ENCODE measurements at places on chromosomes 1 and 21. TPM values are rescaled to one million over a fixed set of nuclear protein-coding genes. Genes with fewer than 3 reads are reported as not detected.

Gene ESRRG
- polyA plus RNA-seq: 38.0 TPM

DNA sequence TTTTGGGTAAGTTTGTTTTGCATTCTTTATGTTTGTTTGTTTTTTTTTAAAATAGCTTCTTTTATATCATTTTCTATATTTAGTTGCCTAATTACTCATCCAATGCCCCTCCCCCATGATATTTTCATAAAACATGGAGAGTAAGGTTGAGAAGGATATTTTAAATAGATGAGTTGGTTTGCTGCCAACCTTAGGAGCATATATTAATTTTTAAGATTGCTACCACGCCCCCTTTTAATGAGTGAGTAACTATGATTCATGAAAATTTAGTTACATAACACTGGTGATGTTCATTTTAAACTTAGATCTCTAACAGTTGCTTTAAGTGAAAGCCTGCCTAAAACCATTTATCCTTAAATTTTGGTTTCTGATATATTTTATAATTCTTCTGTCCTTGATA lies 18.7 kb downstream of the TMEM50A start:
- no peak for DNase-seq

GRCh38 chr1:2121101-2121691 lies 71.0 kb downstream of the PRKCZ start:
- no peak for DNase-seq

GRCh38 chr1:168897249-168897648 lies 168.2 kb upstream of the DPT start:
- no peak for DNase-seq

GRCh38 chr1:93820554-93821422 lies 58.2 kb downstream of the DNTTIP2 start:
- DNase-seq: no peak

GRCh38 chr1:34885405-34886247 lies 26.1 kb upstream of the SMIM12 start:
- no peak for DNase-seq

DNA sequence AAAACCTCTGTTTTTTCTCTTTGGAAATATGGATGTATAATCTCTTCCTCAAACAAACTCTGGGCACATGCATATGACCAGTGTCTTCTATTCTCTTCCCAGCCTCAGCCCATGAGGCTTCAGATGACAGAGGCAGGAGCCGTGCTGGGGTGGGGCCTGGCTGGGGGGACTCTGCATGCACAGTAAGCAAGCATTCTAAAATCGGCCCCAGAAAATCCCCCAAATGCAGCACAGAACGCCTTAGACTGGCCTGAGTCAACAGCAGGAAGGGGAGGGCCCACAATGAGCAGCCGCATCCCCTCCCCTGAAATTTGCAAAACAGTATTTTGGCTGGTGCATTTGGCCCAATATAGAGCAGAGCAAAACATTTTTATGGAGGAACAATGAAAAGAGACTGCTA lies 47.8 kb downstream of the ITPKB start:
- DNase-seq: no peak

DNA sequence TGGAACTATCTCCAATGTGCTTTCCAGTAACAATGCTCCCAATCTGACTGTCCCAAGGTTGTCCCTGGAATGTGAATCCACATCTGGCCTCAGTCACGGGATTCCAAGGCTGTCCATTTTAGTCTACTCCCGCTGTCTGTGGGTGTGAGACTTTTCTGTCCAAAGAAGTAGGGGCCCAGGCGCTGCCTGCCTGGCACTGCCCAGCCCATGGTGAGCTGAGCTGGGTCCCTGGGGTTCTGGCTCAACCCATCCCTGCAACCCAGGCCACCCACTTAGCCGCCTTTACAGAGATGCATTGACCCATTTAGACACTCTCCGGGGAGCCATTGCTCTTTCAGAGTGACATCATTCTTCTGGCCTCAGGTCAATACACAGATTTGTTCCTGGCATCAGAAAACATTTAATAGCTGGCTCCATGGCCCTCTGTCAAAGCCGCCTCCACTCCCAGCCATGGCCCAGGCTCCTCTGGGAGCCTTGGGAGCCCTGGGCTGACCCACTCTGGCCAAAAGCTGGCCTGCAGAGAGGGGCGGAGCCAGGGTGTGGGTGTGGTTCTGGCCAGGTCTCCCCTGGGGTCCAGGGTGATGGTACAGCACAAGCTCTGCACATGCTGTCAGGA lies 47.2 kb upstream of the PAX7 start:
- DNase-seq: no peak

DNA sequence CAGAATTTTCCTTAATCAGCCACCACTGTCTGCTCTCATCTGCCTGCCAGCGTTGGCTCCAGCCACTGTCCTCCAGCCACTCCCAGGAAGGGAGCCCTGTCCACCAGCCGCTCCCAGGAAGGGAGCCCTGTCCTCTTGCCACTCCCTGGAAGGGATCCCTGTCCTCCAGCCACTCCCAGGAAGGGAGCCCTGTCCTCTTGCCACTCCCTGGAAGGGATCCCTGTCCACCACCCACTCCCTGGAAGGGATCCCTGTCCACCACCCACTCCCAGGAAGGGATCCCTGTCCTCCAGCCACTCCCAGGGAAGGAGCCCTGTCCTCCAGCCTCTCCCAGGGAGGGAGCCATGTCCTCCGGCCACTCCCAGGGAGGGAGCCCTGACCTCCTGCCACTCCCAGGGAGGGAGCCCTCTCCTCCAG lies 726.5 kb downstream of the PTPRU start:
- DNase-seq: no peak

- DNase-seq: no peak
Measured at GRCh38 chr1:50966991-50967390, 3.1 kb upstream of the CDKN2C start.

Gene RNU1-3
- not detected for polyA plus RNA-seq

- DNase-seq: no peak
Measured at GRCh38 chr1:201149400-201149799, 4.9 kb downstream of the TMEM9 start.

- DNase-seq: no peak
Measured at GRCh38 chr1:36737767-36738166, 255.1 kb upstream of the CSF3R start.

Gene MYBPH
- 0.21 TPM for polyA plus RNA-seq

DNA sequence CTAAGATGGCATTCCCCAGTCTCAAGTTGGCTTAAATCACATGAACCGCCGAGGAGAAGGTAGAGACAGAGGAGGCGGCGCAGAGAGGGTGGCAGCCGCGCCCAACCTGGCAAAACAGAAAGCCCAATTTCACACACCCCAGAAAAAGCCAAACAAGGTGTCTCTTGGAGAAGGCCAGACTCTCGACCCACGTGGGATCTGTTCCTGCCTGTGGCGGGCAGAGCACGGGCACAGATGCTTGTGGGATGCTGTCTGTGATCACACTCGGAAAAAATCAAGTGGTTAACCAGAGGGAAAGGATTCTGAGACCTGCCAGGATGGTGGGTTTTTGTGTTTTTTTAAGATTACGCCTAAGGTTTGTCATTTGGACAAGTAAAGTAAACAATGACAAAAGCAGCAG lies 80.7 kb downstream of the MRPL37 start:
- DNase-seq: no peak

GRCh38 chr21:33245289-33245918 lies 15.7 kb downstream of the IFNAR2 start:
- DNase-seq: no peak

GRCh38 chr1:233294913-233295236 lies 650 bp downstream of the PCNX2 start:
- DNase-seq: peak; percentile 12

DNA sequence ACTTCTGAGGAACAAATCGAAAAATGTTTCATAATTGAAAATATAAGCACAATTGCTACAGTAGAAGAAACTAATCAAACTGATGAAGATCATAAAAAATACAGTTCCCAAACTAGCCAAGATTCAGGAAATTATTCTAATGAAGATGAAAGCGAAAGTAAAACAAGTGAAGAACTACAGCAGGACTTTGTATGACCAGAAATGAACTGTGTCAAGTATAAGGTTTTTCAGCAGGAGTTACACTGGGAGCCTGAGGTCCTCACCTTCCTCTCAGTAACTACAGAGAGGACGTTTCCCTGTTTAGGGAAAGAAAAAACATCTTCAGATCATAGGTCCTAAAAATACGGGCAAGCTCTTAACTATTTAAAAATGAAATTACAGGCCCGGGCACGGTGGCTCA lies 30.6 kb downstream of the IFNAR1 start:
- no peak for DNase-seq

DNA sequence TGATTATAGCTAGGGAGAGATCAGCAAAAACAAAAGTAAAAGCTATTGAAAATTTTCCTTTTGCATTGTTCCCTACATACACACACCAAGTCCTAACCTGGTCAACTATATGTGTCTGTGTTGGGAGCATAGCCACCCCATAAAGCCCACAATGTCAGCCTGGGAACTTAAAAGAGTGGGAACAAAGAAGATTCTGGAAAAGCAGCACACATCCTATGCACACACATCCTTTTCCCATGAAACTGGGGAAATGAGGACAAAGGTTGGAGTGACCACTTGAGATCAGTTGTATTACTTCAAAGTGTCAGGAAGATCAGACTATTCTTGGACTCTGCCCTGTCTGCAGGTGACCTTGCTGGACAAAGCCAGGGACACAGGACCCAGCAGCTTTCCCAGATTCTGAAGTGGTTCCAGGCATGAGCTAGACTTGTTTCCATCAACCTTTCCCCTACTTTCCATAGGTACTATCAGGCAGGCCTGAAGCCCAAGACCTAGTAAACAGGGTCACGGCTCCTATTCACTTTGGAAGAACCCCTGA lies 15.9 kb downstream of the TXNIP start:
- no peak for DNase-seq

Gene FCRLA
- not detected for polyA plus RNA-seq

DNA sequence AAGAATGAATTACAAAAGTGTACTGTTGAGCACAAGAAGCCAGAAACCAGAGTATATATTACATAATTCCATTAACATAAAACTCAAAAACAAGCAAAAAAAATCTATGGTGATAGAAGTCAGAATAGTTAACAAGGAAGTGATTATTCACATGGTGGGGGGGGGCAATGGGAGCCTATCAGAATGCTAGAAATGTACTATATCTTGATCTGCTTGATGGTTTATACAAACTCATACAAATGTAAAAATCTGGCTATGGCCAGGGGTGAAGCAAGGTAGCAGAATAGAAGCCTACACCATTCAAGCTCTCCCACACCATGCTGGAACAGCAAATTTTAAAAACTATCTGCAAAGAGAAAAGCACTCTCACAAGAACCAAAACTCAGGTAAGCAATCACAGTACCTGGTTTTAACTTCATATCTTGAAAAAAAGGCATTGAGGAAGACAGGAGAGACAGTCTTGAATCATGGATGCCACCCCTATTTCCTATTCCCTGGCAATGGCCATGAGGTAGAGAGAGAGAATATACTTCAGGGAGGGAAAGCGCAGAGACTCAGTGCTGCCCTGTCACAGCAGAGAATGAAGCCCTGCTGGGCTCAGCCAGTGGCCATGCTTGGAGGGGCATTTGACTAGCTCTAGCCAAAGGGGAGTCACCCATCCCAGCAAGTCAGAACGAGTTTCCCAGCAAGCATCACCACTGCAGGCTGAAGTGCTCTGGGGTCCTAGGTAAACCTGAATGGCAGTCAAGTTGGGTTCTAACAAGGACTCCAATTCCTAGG lies 73.8 kb downstream of the CDC42BPA start:
- no peak for DNase-seq

Gene RASAL2
- polyA plus RNA-seq: 19.3 TPM

GRCh38 chr21:41379901-41380300 lies 18.1 kb downstream of the MX2 start:
- no peak for DNase-seq

Measured in right renal pelvis (tissue), 4 donors.